ENCODE measurements at places on chromosomes 12 and 14.

GRCh38 chr14:100736269-100737180 is 9.8 kb downstream of the DLK1 start:
- DNase-seq: no peak

DNA sequence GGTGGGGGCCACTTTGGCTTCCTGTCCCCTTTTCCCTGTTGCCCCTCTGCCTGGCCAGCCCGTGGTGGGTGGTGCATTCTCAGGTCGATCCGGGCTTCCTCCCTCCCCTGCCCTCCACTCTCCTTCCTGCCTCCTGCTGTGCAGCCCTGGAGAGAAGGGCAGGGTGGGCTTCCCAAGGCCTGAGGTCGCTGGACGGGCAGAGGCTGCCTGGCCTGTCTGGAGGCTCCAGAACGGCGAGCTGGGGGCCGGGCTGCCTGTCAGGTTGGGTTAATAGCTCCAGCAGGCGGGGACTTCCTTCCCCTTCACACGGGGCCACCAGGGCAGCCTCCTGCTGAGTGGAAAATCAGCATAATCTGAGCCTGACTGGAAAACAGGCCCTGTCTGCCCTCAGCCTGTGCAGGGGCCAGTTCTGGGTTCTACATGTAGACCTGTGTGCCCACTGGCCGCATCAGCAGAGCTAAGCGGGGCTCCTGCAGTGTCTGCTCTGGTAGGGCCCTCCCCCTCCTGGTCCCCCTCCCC is 11.3 kb downstream of the KIF26A start:
- peak; percentile 41 for DNase-seq

DNA sequence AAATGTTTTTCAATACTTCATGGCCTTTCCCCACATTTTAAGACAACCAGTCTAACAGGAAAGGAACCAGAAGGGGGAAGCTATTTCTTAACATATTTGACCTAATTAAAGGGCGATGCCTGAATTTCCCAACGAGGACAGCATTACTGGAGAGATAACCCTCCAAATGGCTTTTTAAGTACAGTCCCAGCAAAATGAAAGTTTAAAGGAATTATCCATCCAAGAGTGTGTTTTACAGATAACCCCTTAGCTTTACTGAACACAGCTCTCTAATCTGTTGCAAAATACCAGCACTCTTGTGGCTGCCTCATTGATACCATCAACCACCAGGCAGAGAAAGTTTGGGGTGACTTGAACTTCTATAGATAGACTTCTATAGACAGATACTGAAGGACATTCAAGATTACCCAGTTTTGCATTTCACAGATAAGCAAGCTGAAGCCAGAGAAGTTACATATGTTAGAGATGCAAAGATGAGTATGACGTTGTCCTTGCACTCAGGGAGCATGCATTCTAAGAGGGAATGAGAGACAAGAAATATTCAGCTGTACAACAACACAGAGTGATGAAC is 41.3 kb upstream of the DUSP6 start:
- DNase-seq: no peak

- DNase-seq: no peak
Observed at GRCh38 chr14:76464856-76465255, 88.9 kb downstream of the ESRRB start.

GRCh38 chr14:100426314-100426713 is 103.2 kb downstream of the SLC25A47 start:
- DNase-seq: no peak

GRCh38 chr12:4203772-4204376 is 69.7 kb upstream of the CCND2 start:
- DNase-seq: no peak

DNA sequence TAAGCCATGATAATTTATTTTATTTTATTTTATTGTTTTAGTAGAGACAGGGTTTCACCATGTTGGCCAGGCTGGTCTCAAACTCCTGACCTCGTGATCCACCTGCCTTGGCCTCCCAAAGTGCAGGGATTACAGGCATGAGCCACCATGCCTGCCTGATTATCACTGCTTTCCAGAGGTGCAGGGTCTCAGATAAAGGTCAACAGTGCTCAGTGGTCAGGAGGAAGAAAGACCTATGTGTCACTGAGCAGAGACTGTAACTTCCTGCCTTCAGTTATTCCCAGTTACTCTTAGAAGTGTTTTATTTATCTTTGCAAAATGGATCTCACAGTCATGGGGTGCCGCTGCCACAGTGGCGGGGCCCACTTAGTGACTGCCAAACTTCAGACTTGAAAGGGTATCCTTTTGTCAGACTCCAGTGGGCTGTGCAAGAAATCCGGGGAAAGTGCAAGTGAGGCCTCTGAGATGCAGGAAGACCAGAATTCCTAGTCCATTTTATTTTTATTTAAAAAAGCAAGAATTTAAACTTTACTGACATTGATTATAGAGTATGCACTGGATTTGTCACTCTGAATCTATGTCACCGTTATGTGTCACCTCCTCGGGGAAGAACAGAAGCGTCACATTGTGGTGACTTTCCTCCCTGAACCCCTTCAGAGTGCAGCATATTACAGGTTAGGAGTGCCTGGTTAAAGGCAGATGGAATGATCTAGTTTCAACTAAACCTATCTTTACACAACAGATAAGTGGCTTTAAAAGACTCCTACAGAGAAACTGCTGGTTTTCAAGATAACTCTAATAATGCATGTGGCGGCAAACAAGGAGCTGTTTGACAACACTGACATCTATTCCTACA is 59.1 kb upstream of the BICD1 start:
- no peak for DNase-seq

GRCh38 chr12:117227000-117227653 is 36.9 kb upstream of the FBXO21 start:
- DNase-seq: no peak

DNA sequence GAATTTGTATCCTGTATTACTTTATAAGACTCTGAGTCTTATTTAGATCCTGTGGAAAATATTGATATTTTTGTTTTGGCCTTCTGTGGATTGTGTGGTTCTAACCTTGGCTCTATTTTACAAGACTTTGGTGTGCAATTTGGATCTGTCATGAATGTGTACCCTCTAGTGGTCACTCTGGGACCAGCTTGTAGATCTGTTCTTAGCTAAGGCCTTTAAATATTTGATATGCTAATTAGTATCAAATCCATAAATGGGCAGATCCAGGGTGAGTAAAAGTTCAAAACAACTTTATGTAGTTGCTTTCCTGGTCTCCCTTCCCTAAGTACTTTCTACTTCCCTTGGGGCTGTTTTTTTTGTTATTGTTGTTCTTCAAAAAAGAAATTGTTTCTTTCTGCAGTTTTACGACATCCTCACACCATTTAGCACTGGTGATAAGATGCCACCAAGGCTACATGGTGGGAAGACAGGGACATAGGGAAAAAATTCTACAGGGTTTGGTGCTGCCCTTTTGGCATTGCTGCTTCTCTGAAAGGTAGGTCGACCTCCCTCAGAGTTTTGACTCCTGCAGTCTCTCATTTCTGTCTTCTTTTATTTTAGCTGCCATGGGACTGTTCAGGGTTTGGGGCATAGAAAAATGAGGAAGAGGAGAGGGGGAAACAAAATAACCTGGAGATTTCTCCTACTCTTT is 238.5 kb downstream of the GPHN start:
- DNase-seq: peak; percentile 3

- DNase-seq: no peak
Observed at GRCh38 chr14:52951681-52952554, 1.1 kb upstream of the FERMT2 start.

DNA sequence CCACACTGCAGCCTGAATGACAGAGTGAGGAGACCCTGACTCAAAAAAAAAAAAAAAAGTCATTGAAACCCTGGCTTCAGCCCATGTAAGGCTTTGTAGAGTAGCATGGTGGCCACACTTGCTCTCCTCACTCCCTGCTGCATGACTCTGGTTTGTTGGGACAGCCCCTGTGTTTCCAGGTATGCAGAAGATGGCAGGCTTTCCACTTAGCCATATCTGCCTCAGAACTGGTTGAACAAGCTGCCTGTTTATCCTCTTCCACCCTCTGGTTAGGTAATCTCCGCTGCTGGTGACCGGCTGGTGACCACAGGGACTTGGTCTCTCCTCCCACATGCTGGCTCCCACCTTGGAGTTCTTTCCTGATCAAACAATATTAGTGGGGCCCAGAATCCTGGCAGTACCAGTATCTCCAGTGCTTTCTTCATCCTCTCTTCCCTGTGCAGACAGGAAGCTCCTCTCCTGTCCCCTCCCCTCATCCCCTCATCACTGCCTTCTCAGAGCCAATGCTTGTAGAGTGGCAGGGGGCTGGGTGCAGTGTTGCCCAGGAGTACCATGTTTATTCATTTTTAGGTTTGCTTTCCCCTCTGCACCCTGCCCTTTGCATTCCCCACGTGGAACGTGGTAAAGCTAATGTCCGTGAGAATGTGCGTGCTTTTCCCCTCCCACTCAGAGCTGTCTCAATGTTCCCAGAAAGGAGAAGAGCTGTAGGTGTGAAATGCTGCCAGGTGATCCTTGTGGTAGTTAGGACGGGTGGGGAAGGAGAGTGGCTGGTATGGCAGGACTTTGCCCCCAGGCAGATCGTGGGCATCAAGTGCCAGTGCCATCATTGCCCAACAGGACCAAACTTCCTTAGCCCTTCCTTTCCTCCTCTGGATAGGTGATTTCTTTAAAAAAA is 11.3 kb downstream of the ABHD12B start:
- DNase-seq: no peak

DNA sequence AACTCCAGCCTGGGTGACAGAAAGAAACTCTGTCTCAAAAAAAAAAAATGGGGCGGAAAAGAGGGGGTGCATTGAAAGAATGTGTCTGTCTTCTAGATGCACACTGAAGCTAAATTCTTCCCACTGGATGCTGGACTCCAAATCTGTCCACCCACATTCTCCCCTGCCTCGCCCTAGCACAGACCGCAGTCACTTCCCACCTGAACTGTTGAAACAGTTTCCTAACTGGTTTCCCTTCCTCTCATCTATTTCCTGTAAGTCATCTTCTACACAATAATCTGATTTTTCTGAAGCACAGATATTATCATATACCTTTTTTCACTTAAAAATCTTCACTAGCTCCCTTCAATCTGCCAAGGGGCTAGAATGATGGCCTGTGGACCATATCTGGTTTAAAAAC is 1.5 kb upstream of the HCAR1 start:
- DNase-seq: no peak

DNA sequence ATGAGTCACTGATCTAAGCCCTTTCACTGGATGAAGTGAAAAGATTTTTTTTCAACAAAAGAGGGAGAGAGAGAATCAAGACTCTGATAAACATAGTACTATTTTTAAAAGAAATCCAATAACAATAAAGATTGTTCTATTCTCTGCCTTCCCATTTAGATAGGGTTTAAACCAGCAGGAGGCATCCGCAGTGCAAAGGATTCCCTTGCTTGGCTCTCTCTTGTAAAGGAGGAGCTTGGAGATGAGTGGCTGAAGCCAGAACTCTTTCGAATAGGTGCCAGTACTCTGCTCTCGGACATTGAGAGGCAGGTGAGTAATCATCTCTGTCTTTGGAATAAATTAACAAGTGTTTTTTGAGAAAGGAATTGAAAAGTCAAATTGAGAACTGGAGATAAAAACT is 124.9 kb downstream of the DERA start:
- DNase-seq: no peak

DNA sequence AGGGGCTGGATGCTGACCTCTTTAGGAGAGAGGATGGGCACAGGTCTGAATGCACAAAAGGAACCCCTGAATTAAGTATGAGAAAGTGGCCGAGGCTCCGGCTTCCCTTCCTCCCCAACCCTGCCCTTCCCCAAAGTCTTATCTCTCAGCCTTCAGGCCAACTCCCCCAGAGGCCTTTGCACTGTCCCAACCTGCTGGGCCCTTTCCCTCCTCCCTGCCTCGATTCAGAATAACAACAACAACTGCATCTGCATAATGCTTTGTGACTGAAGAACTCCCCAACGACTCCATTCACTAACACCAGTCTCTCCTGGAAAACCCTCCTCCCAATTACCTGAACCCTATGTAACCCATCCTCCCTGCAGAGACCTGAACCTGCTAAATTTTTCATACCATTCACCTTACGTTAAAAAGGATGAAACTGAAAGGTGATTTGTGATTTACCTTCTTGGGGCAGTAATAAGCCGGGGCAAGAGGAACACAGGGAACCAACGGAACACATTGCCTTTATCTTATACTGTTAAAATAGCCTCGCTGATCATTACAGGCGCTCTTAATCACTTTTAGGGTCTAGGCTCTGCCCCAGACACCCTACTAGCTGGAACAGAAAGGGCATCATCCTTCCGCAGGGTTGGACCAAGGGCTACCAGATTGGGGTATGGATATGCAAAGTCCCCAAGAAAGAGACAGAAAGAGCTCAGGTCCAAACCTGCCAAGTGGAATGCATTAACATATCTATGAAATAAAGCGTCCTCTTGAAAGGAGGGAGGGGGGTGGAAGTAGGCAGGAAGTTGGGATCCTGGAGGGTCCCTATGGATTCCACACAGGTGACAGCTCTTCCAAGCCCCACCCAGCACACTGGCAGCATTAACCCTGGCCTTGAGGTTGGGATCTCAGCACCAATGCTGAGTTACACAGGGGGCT is 24.2 kb upstream of the FOXN3 start:
- no peak for DNase-seq

- DNase-seq: no peak
Observed at GRCh38 chr14:55930016-55930784, 188.0 kb upstream of the PELI2 start.

GRCh38 chr12:91562476-91562875 is 379.9 kb upstream of the DCN start:
- DNase-seq: no peak

DNA sequence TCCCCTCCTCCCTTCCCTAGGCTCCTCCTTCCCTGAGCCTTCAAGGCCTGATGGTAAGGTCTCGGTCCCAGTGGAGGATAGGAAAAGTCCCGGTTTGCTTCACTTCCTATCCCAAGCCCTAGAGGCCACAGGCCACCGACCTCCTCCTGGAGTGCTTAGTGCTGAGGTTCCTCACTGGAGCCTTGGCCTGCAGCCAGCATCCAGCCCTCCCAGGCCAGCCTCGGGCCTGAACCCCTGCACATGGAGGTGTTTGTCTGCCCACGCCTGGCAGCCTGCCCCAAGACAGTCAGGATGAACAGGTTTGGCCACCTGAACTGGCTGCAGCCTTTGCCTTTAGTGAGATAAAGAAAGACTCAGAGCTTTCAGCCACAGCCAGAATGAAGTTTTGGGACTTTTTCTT is 15.8 kb upstream of the KRT7 start:
- DNase-seq: no peak

DNA sequence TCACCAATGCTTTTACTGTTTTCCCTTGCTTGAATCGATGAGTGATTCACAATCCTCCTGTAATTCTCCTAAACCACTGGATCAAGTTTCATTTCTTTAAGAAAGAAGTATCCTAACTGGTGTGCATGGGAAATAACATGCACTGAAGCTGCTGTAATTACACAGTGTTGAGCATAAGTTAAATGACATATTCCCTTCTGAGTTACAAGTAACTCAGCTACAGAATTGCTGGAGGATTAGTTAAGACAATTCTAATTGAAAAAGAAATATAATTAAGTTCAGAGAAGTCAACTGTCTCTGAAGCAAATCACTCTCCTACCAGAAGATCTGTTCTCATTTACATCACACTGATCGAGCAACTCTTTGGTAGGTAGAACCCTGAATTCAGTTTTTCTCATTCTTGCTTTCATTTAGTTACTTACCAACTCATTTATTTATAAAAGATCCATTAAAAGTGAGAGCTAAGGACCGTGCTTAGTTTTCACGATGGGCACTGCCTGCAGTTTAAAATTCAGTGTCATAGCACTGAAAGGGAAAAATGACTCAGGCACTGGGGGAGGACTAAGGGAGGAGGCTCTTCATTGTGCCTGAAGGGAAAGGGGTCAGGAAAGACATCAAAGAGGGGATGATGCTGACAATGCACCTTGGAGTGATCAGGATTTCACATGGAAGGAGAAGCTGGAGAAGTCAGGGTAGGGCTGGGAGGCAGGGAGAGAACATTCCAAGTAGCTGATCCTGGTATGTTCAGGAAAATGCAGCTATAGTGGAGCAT is 327.2 kb downstream of the EMP1 start:
- no peak for DNase-seq

- DNase-seq: no peak
Observed at GRCh38 chr12:110079477-110080400, 31.4 kb upstream of the C12orf76 start.

All from DMS 273 treated with DMSO at 0.1 percent for 48 hours (cell line).